ENCODE measurements at places on chromosomes 2 and 18.

- DNase-seq: no peak
Measured at GRCh38 chr2:120283649-120284048, 31.0 kb downstream of the RALB start.

- no peak for DNase-seq
Measured at GRCh38 chr2:222688917-222689316, 17.5 kb downstream of the MOGAT1 start.

GRCh38 chr2:19774805-19775176, 127.0 kb downstream of the TTC32 start:
- DNase-seq: no peak

- DNase-seq: no peak
Measured at GRCh38 chr2:60516383-60516811, 37.1 kb downstream of the BCL11A start.

DNA sequence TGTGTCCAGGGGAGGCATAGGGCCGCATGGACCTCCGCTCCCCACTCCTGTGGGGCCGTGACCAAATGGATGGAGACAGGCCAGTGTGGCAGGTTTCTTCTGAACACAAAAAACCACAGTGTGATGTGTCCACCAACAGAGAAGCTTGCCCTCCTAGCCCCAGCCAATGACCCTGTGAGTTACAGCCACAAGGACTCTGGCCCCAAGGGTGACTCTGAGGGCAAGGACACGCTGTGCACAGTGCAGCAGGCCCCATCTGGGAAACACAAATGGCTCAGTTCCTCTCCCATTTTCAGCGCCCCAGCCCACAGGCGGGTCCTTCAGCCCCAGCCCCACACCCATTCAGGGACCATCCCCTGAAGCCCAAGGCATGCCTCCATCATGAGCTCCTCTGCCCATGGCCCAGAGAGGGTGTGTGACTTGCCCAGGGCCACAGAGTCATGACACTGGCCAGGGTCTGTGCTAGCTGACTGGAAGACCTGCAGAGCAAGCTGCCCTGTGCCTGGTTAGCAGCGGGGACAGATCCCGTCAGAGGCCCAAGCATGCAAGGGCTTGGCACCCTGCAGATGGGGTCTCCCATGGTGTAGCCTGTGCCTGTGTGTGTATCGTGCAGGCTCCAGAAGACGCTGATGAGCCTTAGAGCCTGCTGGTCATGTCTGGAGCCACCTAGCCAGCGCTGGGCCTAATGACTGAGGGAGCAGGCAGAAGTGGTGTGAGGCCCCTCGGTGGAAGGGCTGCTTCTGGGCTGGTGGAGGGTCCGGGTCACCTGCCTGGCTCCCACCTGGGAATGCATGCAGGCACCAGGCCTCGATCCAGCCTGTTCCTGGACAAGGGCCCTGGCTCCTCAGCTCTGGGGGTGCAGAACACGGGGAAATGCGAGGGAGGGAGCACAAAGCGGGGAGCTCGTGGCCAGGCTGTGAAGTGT, 47.7 kb downstream of the HS6ST1 start:
- no peak for DNase-seq

DNA sequence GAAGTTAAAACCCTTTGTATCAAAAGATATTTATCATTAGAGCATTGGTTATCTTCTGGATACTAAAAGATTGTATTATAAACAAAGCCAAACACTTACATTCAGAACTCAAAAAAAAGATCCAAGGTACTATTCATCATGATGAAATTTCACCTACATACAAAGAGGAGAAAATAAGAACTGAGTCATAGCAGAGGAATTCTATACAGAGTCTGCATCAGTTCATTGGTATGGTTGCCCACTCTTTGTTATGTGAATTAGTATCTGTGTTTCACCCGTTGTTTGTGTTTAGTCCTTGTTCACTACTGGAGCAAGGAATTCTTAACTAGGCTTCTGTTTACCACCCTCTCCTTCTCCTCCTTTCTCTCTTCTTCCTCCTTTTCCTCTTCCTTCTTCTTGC, 157.9 kb downstream of the LNPK start:
- no peak for DNase-seq

- peak; percentile 58 for DNase-seq
Measured at GRCh38 chr18:48100165-48100575, 169.7 kb upstream of the SMAD2 start.

- no peak for DNase-seq
Measured at GRCh38 chr2:213242653-213243052, 41.6 kb upstream of the SPAG16 start.

- DNase-seq: no peak
Measured at GRCh38 chr2:65602603-65603235, 170.3 kb upstream of the SPRED2 start.

- DNase-seq: no peak
Measured at GRCh38 chr2:205835251-205835791, 153.0 kb downstream of the NRP2 start.

DNA sequence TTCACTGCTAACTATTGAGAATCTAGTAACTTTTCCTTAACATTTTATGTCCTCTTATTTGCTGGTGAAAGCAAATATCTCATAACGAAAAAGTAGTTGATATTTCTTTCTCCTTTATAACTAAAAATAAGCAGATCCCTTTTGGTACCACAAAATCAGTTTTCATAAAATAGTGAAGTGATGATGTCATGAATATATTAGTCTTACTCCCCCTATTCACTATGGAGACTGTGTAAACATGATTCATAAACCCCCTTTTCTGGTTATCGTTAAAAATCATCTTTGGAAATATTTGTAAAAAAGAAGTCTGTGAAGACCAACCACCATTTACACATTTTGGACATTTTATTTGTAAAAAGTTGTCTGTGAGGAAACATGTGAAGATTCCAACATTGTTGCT, 734.9 kb downstream of the NUP35 start:
- no peak for DNase-seq

- DNase-seq: no peak
Measured at GRCh38 chr18:20966795-20967194, 144.8 kb downstream of the ROCK1 start.

- DNase-seq: no peak
Measured at GRCh38 chr18:77203851-77204250, 45.8 kb upstream of the GALR1 start.

- DNase-seq: no peak
Measured at GRCh38 chr2:137173463-137173862, 408.1 kb downstream of the THSD7B start.

- no peak for DNase-seq
Measured at GRCh38 chr18:6653880-6654279, 75.6 kb upstream of the ARHGAP28 start.

DNA sequence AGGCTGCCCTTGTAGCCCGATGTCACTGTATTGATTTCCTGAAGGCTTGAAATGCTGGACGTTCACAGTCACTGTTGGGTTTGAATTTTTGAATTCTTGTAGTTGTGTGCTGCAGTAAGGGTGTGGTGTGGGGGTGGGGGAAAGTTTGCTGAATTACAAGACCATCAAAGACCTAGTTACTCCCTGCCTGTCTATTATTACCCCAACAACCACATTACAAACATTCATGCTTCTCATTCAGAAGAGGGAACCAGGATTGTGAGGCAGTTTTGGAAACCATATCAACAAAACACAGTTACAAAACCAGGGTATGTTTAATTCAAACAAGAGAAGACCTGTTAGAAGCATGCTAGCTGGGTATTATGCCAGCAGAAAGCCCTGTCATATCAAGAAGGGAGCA, 85.8 kb downstream of the CLHC1 start:
- DNase-seq: no peak

DNA sequence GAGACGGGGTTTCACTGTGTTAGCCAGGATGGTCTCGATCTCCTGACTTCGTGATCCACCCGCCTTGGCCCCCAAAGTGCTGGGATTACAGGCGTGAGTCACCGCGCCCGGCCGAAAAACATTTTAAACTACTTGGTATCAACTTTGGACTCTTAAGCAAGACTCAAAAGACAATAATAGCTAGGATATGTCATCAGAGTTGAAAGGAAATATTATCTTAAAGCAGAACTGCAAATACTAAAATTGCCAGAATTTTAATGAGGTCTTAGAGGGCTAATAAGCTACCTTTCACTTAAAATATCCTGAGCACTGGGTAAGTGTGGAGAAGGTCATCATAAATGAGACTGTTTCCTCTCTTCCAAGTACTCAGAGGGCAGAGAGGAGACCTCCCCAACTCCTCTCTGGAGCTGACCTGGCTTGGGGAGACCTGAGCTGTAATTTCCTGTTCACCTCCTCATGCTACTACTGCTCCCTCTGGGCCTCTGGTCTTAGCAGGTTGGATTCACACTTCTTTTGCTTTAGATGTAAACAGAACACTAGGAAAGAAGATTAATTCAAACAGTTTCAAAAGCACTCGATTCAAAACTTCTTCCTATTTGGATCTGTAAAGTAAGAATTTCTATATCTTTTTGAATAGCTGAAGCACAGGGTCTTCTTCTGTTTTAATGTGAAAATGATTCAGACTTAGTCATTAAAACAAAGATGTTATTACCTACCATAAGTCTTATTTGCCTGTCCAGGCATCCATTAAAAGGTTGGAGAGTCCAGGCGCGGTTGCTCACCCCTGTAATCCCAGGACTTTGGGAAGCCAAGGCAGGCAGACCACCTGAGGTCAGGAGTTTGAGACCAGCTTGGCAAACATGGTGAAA, 16.5 kb downstream of the CNRIP1 start:
- DNase-seq: no peak

DNA sequence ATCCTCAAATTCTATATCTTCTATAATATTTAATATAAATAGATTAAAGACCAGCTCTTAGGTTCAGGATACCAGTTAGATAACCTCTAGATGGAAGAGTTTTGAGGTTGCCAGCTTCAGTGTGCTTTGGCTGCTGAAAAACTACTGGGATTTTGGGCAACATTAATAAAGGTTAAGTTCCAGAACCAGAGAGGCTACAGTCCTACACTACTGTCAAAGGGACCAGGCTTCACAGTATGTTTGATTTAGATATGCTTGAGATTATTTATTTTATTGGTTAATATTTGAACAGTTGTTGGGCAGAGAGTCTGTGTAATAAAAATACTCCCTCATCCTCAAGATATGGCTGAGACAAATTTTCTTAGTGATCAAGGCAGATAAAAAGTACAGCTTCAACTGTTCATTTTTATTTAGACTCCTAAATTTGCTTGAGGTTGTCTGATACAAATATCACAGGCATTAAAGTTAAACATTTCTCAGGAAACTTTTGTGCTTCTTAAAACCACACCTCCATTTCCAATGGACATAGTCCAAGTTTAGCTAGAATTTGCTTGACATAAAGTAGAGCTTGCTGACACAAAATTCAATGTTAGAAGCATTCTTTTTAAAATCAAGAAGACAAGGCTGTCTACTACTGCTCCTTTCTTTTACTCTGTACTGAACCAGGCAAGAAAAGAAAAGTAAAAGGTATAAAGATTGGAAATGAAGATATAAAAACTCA, 19.7 kb upstream of the TMEM17 start:
- no peak for DNase-seq

- DNase-seq: no peak
Measured at GRCh38 chr2:139864821-139865302, 1084.7 kb upstream of the NXPH2 start.

DNA sequence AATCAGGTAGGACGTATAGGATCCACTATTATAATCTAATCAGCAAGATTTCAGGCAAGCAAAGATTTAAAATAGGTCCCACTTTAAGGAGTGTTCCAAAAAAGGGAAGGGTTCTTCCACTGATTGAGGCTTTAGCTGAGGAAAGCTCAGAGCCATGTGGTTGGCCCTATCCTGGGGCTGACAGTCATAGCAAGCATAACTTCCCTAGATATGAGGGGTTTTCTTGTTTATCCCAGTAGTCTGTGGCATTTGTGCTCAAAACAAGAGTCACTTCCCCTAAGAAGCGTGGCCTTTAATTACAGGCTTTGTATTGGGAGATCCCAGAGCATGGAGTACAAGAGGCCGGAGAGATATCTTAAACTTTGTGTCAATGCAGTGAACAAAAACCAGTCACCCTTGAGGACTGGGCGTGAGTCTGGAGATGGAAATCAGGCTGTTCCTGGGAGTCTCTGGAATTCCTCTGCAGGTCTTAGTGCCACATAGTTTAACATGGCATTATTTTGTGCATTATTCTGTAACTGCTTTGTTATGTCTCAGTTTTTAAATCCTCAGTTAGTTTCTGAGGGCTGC, 136.9 kb upstream of the FBXO11 start:
- DNase-seq: no peak

DNA sequence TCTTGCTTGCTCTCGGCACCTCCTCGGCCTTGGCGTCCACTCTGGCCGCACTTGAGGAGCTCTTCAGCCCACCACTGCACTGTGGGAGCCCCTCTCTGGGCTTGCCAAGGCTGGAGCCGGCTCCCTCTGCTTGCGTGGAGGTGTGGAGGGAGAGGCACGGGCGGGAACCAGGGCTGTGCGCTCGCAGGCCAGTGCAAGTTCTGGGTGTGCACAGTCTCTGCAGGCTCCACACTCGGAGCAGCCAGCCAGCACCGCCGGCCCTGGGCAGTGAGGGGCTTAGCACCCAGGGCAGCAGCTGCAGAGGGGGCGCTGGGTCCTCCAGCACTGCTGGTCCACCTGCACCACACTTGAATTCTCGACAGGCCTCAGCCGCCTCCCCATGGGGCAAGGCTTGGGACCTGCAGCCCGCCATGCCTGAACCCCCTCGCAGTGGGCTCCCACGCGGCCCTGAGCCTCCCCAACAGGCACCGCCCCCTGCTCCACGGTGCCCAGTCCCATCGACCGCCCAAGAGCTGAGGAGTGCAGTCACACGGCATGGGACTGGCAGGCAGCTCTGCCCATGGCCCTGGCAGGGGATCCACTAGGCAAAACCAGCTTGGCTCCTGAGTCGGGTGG, 411.2 kb upstream of the CHAC2 start:
- DNase-seq: no peak

GRCh38 chr2:234366891-234367290, 130.0 kb downstream of the ARL4C start:
- no peak for DNase-seq

DNA sequence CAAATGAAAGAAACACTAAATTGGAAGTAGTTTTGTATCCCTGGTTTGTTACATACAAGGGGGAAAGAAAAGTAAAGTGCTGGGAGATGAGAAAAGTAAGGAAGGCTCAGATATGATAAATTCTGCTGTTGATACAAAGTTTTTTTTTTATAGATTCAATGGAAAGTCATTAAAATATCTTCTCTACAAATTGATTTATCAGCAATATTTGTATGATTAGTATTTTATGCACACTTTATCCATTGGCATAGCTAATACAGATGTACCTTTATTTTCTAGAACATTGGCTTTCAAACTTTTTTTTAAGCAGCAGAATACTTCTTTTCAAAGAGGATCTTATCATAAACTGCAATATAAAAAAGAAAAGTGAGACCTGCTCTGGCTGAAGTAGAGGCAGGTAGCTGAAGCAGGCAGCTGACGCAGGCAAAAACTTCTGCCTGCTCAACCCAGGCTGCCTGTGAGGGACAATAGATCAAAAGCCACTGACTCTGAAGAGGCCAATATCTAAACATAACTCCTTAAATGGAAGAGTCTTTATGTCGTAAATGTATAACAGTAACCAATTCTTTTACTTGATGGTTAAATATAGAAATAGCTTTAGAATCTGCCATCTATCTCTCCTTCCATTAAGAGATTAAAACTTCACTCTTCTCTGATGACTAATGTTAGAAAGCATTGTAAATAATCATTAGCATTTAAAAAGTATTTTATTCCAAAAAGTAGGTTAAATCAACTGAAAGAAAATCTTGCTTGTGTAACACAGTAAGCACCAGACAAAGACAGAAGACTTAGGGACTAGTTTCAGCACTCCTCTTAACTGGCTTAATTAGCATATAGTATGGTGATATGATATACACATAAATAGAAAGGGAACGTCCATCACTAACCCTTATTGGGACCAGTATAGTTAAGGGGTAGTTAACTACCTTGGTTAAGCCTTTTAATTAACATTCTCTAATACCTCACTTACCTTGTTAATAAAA, 174.2 kb downstream of the SLC39A10 start:
- no peak for DNase-seq

Measured in NCI-H187 (cell line).